ENCODE measurements at places on chromosomes 2 and 18. TPM values are rescaled to one million over a fixed set of nuclear protein-coding genes. Genes with fewer than 3 reads are reported as not detected.

DNA sequence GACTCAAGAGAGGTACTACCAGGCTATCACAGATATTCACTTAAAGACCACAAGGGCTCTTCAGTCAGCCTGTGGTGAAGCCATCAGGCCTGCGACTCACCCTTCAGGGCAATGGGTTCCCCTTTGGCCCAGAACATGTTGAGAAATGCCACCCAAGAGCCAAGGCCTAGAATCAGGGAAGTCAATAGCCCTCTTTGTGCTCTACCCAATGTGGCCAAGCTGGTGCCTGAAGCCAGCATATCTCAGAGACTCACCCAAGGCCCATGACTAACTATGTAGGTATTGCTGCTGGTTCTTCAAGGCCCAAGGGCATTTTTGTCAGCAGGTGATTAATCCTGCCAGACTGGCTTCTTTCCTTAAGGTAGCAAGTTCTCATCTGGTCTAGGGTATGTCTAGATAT is 338.9 kb upstream of the SETBP1 start:
- no peaks in the 10 kb centered on the region for H3K27me3 ChIP-seq
- no peak overlapping the region for H3K27ac ChIP-seq
- H3K4me1 ChIP-seq: no peaks in the 10 kb centered on the region
- DNase-seq: no peak

DNA sequence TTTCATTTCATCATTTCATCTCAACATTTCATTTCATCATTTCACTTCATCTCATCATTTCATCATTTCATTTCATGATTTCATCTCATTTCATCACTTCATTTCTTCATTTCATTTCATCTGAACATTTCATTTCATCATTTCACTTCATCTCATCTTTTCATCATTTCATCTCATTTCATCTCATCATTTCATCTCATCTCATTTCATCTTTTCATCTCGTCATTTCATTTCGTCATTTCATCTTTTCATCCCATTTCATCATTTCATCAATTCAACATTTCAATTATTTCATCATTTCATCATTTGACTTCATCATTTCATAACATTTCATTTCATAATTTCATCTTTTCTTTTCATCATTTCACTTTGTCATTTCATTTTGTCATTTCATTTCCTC is 128.4 kb downstream of the ANKRD30BL start:
- no peaks in the 10 kb centered on the region for H3K36me3 ChIP-seq
- H3K4me3 ChIP-seq: no peak overlapping the region
- peaks cover 2% of the 10 kb centered on the region for H3K4me1 ChIP-seq
- no peak for DNase-seq
- peaks cover 5% of the 10 kb centered on the region for H3K27me3 ChIP-seq
- no peak overlapping the region for H3K27ac ChIP-seq

GRCh38 chr2:16417726-16418125 is 247.9 kb downstream of the CYRIA start:
- H3K27ac ChIP-seq: no peak overlapping the region
- H3K27me3 ChIP-seq: peaks cover 5% of the 10 kb centered on the region

DNA sequence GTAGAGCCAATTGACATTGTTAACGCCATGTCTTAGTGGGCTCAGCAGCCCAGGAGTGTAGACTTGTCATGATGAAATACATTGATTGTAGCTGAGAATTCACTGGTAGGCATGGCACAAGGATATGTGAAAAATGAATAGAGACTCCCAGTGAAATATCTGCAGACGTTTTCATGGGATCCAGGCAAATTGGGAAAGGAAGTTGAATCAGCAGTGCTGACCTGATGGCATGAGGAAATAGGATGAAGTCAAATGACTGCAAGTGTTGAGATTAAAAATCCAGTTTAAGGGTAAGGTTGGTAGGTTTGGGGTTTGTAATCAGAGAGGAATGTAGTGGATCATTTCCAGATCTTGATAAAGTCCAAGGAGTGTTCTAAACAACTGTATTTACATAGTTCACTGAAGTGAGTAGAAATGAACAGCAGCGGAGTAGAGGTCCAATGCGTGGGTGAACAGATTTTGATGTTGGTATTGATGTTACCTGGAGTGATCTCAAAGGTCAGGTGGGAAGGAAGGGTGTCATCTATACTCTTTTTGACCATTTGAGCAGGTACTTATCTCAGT is 24.6 kb downstream of the INSIG2 start:
- no peak for DNase-seq
- H3K27ac ChIP-seq: peak overlapping the region; percentile 27
- H3K27me3 ChIP-seq: no peaks in the 10 kb centered on the region
- H3K4me1 ChIP-seq: peaks cover 10% of the 10 kb centered on the region

- no peaks in the 10 kb centered on the region for H3K27me3 ChIP-seq
- no peak overlapping the region for H3K4me3 ChIP-seq
- no peak for DNase-seq
- H3K27ac ChIP-seq: peak overlapping the region; percentile 37
These were observed 18.8 kb upstream of the STAT1 start for GRCh38 chr2:191032588-191033429.

ANO7 gene
- total RNA-seq: 2.4 TPM

DNA sequence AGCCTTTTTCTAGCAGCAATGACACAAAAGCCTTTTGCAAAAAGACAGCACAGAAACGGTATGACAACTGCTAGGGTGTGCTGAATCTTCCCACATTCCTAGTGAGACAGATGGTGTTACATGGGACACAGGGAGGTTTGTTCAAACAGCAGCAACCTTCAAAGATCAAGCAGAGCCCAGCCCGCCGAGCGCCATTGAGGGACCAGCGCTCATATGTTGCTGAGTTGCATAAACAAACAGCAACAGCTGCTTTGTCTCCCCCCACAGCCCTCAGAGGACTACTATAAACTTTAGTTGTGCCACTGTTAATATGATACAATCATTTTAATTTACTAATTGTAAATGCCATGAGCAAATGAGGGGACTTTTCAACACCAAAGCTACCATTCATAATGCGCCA is 117.7 kb downstream of the ZEB2 start:
- H3K27me3 ChIP-seq: peaks cover 4% of the 10 kb centered on the region
- H3K4me1 ChIP-seq: no peaks in the 10 kb centered on the region
- H3K4me3 ChIP-seq: no peak overlapping the region
- peaks cover 4% of the 10 kb centered on the region for H3K36me3 ChIP-seq
- no peak overlapping the region for H3K27ac ChIP-seq

Data from activated CD4-positive, alpha-beta T cell treated with anti-CD3 and anti-CD28 coated beads for 36 hours (primary cell).